ENCODE measurements at places on chromosomes 7 and 10.

- no peak for DNase-seq
Measured at GRCh38 chr7:19489162-19489820, 219.5 kb downstream of the POLR1F start.

- no peak for DNase-seq
Measured at GRCh38 chr7:39686261-39686924, 63.0 kb downstream of the RALA start.

- DNase-seq = no peak
Measured at GRCh38 chr10:82267014-82267413, 392.0 kb downstream of the NRG3 start.

DNA sequence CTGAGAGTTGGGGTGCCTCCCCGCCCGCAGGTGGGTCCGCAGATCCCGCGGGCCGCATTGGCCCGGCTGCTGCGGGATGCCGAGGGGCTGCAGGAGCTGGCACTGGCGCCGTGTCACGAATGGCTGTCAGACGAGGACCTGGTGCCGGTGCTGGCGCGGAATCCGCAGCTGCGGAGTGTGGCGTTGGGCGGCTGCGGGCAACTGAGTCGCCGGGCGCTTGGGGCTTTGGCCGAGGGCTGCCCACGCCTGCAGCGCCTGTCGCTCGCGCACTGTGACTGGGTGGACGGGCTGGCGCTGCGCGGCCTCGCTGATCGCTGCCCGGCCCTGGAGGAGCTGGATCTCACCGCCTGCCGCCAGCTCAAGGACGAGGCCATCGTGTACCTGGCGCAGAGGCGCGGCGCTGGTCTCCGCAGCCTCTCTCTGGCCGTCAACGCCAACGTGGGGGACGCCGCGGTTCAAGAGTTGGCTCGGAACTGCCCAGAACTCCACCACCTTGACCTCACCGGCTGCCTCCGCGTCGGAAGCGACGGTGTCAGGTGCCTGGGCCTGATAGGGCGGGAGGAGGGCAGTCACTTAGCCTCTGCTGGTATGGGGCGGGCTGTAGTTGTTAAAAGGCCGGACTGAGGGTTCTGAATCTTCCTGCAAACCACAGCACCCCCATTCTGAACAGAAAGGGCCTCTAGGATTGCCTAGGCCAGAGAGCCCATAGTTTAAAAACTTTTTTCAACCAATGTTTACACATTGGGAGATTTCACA, 1.3 kb downstream of the FBXL15 start:
- DNase-seq = peak; percentile 33

- no peak for DNase-seq
Measured at GRCh38 chr7:34247468-34247867, 342.1 kb downstream of the BMPER start.

- DNase-seq = no peak
Measured at GRCh38 chr10:35885076-35885475, 243.0 kb upstream of the FZD8 start.

DNA sequence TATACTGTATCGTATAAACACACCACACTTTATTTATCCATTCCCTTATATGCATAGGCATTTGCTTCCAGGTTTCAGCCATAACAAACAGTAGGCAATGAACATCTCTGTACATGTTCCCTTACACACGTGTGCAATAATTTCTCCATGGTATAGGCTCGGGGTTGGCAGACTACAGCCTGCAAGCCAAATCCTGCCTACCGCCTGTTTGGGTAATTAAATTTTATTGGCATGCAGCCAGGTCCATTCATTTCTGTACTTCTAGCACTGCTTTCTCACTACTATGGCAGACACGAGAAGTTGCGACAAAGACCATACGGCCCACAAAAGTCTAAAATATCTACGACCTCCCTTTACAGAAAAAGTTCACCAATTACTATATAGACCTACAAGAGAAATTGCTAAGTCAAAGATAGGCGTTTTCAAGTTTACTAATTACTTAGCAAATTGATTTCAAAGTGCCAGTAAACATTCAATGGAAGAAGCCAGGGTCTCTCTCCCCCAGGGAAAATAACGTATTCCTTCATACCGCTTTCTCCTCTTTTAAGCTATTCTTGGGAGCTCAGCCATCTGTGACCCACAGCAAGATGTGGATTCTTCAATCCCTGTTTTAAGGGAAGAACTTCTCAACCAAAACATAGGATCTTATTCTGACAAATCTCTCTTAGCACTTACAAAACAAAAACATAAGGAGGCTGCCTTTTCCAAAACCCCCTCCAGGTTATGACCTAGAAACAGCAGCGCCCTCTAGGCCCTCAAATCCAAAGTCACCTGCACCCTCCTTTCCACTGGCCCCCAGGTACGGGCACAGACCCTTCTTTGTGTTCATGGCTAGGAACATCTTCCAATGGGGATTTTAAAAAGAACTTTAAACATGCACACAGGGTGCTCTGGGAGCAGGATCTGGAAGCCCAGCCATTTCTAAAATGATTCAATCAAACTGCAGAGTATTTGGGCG, 100.5 kb downstream of the FGFR2 start:
- peak; percentile 55 for DNase-seq

Measured in SK-N-SH (cell line).